ENCODE measurements at places on chromosomes 2 and 18.

DNA sequence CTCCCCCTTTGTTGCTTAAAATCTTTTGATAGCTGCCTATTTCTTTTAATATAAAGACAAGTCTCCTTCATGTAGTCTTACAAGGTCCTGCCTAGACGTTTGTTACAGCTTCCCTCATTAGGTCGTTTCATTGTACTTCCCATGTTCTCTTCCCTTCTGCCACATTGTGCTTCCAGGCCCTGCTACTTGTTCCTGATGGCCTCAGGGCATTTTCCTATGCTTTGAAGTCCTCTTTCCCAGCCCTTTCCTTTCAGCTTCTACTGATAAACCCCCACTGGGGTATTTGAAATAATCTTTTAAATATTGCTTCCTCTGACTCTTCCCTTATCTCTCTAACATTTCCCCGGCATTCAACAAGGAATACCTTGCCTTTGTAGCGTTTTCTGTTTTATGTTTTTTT lies 67.4 kb downstream of the UBE2E3 start:
- no peak for DNase-seq

DNA sequence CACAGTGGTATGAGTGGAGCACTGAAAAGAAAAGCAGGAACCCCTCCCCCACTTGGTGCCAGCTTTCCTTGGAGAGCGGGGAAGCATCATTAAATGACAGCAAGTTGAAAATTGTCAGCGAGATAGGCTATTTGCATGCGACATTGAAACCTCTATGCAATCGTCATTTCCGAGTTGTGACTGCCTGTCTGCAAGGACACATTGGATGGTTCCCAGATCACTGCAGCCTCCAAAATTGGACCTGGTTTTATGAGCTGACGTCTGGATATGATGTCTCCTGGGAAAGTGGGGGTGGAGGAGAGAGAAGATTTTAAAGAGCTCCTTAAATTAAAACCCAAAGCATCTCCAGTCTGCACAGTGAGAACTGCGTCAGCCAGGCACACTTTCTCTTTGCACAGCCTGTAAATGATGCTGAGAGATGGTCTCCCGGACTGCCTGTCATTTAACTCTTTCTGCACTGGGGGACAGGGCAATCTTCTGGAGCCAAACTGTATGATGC lies 57.8 kb upstream of the KIF5C start:
- DNase-seq: peak; percentile 69

DNA sequence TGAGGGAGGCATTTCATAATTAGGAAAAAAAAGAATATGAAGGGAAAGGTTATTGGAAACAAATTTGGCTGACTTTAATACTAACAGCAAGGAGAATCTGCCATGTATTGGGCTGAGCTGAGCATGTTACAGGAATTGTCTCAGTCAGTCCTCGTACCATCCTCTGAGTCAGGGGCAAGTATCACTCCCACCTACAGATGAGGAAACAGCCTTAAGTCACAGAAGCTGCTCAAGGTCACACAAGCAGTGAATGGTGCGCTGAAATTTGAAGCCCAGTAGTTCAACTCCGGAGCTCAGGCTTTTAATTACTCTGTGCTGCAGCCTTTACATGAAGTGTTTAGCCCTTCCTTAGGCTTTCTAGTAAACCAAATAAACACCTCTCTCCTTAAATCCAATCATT lies 17.3 kb downstream of the PROKR1 start:
- no peak for DNase-seq

DNA sequence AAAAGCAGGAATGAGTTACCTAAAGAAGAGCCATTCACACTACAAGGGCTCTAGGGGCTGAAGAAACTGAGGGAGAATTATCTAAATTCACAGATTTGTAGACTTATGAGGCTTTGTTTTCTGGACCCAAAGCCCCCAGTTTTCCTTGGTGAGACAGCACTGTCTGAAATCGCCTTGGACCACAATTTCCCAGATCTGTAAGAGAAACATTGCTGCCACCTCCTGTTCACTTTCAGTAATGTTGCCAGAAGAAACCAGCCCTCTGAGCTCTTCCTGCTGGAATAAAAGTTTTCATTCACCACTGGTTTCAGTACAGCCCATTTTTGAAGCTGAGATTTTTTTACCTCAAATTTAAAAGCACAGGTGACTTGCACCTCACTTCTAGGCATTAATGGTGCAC lies 169.2 kb downstream of the CDH20 start:
- DNase-seq: peak; percentile 76

- DNase-seq: no peak
Observed at GRCh38 chr2:27953077-27953476, 62.5 kb downstream of the BABAM2 start.

GRCh38 chr18:59690996-59691395 lies 6.2 kb downstream of the CCBE1 start:
- no peak for DNase-seq

GRCh38 chr18:59451963-59452362 lies 92.9 kb upstream of the LMAN1 start:
- no peak for DNase-seq

DNA sequence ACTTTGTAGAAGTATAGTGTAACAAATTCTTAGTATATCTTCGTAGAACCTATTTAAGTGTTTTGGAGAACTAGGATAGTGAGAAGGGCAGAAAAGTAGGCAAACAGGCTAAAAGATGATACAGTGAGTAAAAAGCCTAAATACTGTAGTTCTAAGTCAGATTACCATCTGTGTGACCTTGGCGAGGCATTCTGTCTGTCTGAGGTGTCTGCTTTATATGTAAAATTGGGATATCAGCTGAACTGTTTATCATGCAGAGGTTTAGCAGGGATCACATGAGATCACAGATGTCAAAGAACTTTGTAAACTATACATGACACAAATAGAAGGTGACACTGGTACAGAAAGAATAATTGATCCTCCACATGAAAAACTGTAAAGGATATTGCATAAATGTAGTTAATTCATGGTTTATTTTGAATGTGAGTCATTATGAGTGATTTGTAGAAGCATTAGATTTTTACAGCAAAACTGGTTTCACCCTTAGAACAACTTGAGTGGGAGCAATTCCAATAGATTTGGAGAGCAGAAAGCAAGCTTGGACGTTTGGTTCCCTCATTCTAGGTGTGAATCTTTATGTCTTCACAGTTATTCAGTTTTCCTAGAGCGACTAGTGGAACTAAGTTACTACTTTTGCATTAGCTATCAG lies 41.9 kb downstream of the TAF1B start:
- no peak for DNase-seq

GRCh38 chr18:48335829-48336228 lies 73.4 kb downstream of the ZBTB7C start:
- DNase-seq: no peak

DNA sequence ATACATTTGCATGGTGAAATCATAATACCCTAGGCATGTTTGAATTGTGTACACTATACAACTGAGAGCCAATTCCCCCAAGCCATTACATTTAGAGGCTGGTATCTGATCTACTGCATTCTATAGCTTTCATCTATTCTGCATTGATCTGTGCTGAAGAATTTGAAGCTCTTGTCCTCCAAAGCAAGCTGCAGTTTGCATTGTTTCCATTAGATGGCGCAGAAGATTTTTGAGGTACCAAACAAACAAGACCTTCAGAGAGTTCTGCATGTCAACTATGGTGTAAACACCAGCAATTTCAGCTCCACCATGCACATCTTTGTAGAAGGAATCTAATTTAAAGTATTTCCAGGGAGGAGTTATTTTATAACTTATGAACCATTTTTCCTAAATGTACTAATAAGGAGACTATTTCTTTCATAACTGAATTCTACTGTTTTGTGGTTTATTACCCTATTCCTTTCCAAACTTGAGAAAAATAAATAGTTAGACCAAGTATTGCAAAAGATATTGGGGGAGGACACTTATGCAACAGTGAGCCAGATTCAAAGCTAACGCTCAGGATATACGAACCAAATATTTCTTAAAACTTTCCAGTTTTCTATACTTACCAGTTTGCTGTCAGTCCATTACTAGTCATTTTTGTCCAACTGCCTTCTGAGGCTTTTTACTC lies 761.8 kb upstream of the ACVR2A start:
- DNase-seq: peak; percentile 73

- DNase-seq: no peak
Observed at GRCh38 chr2:151654891-151655290, 79.4 kb downstream of the NEB start.

- no peak for DNase-seq
Observed at GRCh38 chr18:45063246-45064038, 382.8 kb downstream of the SETBP1 start.

DNA sequence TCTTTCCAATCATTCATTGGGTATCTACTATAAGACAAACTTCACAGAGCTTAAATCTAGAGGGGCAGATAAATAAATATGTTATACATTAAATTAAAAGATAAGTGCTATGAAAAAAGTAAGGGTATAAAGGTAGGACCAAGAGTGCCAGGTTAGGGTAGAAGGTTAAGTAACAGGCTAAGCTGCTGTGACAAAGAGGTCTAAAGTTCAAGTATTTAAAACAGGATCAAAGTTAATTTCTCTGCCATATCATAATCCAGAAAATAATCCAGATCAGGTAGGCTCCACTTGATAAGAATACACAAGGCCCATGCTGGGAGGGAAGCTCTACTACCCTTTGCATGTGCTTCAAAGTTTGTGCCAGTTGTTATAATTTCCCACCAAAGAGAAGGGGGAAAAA lies 115.6 kb downstream of the DYM start:
- no peak for DNase-seq

DNA sequence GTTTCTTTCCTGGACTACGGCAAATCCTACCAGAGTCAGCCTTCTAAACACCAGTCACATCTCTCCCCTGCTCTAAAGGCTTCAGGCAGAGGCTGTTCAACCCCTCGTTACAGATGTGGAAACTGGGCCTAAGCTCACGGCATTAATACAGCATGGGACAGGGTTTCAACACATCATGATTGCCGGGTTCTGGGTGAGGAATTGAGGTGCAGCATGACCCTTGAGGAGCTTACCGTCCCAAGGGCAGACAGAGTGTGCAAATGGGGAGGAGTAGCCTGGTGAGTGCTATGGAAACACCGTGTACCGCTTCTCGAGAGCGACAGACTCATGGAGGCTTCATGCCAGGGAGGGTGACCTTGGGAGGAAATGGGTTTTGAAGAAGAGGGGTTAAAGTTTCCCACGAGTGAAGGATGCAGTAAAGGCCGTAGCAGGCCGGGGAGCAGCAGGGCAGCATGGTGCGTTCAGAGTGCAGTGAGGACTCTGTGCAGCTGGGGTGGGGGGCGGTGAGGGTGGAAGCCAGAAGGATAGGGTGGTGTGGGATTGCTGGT lies 51.1 kb downstream of the TGOLN2 start:
- no peak for DNase-seq

DNA sequence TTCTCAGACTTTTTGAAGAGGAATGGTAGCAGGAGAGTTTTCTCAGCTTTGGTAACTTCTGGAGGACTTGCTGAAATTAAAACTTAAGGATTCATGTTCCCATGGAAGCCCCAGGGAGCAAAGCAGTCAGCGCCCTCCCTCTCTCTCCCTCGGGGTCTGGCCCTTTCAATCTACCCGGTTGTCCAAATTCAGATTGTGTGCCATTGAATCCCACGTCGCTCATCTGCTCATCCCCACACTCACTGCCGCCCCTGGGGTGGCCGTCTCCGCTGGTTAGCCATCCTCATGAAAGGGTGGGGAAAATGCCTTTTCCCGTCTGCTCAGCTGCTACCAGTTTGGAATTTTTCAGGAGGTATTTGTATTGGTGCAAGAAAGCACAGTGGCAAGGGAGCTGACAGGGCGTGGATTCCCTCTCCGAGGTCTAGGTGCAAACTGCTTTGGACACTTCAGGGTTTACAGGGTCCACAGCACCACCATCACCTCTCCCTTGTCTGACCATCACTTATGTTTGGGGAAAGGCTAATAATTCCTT lies 27.1 kb downstream of the MCFD2 start:
- DNase-seq: peak; percentile 9

- DNase-seq: no peak
Observed at GRCh38 chr2:1892529-1893250, 148.4 kb upstream of the PXDN start.

GRCh38 chr18:6928359-6928758 lies 189.2 kb downstream of the LAMA1 start:
- no peak for DNase-seq

GRCh38 chr2:226589043-226589442 lies 210.6 kb downstream of the IRS1 start:
- no peak for DNase-seq

DNA sequence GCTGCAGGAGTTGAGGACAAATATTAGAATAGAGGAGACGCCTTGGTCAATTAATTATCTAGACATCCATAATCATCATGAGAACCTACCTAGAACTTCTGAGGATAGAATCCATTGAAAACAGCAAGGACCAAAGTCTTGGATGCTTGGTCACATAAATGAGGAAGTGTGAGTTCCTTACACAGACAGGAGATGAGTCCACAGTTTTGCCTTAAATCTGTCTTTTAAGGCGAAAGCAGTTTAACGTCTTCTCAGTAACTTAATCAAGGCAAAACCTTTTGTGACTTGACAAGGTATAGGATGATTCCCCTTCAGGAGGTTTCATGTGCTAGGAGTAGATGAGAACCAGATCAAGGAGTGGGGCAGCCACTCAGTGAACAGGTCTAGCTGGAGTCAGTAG lies 1783.2 kb upstream of the CELF4 start:
- DNase-seq: no peak

GRCh38 chr2:37376421-37377186 lies 32.2 kb downstream of the QPCT start:
- DNase-seq: no peak

DNA sequence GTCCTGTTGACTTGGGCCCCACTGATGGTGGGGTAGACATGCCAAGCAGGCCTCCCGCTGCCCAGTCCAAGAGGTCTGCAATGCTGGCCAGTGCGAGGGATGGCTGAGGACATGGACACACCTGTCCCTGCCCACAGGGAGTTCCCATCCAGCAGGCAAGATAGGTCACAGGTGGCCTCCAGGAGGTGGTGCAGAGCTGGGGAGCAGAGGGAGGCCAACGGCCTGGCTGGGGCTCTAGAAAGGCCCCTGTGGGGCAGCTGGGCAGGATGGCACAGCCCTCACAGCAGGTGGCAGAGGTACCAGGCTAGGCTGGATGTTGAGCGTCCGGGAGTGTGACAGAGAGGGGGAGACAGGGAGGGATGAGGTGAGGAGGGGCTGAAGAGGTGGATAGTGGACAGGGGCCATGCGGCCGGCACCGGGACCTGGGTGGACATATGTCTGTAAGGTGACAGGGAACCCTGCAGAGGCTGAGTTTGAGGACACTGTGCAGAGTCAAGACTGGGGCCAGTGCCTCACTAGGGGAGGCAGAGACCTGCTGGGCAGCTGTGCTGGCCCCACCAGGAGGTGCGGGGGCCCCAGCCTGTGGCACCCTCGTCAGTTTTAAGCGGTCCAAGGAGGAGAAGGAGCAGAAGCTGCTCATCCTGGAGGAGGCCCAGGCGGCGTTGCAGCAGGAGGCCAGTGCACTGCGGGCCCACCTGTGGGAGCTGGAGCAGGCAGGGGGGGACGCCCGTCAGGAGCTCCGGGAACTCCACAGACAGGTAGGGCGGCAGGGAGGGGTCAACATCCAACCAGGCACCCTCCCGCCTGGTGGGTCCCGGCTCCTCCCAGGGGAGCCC lies 34.3 kb upstream of the SNED1 start:
- DNase-seq: no peak

DNA sequence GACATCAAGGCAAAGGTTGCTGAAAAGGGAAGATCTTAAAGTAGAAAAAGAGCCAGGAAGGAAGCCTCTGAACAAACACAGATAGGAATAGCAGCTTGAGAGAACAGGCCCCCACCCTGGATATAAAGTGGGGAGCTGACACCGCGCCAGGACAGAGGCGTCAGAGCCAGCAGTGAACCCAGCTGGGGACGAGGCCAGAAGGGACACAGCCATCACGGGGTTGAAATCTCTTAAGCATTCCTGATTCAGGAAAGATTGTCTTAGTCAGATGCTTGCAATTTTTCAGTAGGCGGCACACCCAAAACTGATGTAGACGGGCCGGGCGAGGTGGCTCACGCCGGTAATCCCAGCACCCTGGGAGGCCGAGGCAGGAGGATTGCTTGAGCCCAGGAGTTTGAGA lies 93.8 kb upstream of the PHLPP1 start:
- DNase-seq: no peak

All from retina (tissue), 1 donor.